ENCODE measurements at places on chromosomes 3 and 15. TPM values are rescaled to one million over a fixed set of nuclear protein-coding genes. Genes with fewer than 3 reads are reported as not detected.

DNA sequence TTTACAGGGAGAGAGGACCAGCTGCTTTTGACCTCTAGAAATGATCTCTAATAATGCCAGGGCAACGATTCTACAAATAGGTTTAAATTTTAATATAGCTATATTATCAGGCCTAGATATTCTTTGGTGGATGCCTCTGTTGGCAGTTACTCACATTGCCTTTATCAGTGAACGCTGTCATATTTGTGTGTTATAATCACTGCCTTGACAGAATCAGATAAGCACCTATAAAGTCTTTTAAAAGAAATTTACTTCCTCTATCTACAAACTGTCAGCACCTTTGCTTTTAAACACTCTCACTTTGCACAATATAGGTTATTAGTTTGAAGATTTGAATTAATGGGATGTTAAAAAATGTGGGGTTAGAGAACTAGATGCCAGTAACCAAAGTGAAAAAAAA is 324.1 kb downstream of the ZIC1 start:
- DNase-seq: no peak

DNA sequence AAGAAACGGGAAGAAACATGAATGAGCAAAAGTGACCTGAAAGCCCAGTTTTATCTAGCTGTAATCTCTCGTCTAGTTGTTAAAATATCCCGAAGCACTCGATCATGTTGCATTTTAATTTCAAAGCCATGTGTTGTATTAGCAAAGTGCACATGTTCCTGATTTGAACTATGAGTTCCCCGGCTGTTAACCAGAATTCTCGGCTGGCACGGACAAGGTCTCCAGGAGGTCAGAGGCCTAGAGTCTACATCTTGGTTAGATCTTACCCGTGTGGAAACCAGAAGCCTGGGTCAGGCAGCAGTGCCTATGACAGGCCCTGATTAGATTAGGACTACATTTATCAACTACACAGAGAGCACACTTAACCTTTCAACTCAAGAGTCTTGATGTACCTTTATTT is 195.8 kb downstream of the CDIN1 start:
- DNase-seq: no peak

GRCh38 chr3:87997966-87998365 is 60.8 kb downstream of the CGGBP1 start:
- DNase-seq: no peak

DNA sequence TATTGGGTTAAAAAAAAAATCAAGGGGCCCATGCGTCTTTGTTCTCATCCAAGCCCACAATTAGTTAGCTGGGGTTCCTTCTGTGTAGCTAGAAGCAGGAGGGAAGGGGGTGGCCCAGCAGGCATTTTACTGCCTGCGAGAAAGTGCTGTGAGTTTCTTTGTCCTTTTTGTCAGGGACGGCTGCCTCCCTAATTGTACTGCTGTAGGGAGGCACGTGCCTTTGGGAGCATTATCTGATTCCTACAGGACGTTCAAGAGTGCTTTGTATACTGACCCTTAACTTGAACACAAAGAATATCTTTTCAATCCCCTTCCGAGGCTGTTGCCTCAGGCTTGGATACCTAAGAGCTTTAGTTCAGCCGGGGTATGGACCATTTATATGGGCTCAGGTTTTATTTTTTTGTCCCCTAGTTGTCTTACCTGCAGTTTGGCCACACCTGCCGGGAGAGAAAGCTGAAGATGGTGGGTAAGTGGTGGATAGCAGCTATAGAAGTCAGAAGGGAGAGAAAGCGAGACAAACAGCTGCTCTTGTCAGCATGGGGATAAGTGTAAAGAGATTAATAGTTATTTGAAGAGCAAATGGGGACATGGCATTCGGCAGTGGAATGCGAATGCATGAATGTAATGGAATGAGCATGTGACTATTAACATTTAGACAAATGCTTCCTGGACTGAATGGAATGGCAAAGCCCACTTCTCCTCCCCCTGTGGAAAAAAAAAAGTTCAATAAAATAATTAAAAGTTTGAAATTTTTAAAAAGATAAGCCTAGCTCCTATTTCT is 175.2 kb downstream of the TP63 start:
- DNase-seq: no peak

GRCh38 chr3:127911421-127911931 is 3.6 kb upstream of the KBTBD12 start:
- no peak for DNase-seq

DNA sequence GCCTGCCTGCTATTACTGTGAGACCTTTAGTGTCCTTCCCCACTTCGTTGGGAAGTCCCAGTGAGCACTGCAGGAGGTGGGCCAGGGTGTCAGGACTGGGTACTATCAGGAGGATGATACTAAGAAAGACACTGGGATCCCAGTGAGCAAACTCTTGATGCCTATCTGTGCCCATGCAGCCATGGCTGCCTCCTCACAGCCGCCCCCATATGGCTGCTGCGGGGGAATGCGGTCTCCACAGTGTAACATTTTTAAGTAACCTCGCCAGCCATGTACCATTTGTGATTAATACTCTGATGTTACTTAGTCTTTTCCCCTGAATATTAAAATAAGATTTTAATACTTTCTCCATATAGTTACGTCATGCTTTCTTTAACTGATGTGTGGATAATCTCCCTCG is 312.2 kb downstream of the RYR3 start:
- DNase-seq: no peak

GRCh38 chr15:81185631-81186295 is 10.9 kb upstream of the IL16 start:
- no peak for DNase-seq

GRCh38 chr3:81743096-81744025 is 18.1 kb downstream of the GBE1 start:
- DNase-seq: no peak

DNA sequence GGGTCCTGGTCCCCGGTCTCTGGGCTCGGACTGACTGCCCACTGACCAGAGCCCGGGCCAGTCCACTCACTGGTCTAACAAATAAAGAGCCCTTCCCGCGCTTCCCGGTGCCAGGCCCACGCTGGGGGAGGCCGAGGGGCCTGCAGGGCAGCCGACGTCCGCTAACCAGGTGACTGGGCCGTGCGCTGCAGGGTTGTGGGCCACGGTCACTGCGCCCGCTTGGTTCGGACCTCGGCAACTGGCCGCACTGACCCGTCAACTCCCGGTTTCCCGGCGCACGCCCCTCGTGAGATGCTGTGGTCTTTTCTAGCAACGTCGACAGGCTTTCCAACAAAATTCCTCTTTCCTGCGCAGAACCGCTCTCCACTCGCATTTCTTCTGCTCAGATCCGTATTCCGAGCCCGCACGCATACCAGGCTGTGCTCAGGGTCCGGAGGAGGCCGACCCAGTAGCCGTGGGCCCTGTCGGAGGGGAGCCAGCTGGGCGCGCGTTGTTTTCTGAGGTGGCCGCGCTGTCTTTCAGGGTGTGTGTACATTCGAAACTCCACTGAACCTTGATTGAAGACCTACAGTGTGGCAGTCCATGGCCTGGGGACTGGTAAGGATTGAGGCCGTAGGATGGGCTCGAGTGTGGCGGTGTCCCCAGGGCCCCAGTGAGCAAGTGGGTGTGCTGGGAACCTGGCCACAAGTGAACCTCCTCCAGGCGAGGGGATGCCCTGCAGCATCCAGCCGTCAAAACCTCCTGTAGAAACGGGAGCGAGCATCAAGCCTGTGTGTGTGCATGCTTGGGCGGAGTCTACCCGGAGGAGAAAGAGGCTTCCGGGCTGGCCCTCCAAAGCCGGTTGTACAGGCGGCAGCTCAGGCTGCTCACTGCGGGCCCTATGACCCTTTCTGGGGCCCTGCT is 875 bp upstream of the NT5DC2 start:
- peak; percentile 13 for DNase-seq

- no peak for DNase-seq
These were observed 424.7 kb downstream of the FHIT start for GRCh38 chr3:60826511-60826910.

GRCh38 chr15:73873889-73874511 is 636 bp downstream of the TBC1D21 start:
- peak; percentile 57 for DNase-seq

- no peak for DNase-seq
These were observed 75.7 kb upstream of the FBN1 start for GRCh38 chr15:48721061-48721810.

DNA sequence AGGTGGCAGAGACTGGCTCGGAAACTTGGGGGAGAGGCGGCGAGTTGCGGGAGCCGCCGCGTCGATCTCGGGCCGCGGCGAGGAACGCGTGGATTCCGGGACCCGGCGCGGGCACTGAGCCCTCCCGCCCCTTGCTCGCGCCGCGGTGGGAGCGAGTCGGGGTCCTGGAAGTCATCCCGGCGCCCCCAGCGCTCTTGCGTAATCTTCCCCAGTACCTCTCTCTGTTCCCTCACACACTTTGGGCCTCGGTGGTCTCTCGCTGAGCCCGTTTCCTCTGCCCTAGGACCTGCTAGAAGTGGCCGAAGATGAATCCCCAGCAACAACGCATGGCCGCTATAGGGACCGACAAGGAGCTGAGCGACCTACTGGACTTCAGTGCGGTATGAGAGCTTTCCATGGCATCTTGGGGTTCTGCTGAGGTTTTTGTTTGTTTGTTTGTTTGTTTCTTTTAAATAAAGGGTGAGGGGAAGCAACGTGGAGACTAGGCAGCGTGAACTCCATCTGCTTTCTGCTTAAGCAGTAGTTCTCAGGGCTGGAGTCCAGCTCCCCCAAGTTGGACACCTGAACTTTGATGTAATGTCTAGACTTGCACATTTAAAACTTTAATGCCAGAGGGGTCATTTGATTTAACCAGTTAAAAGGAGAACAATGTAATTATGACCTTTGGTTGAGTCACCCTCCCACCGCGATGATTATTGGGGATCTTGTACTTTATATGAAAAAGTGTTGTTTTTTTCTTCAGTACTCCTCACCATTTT is 1.3 kb downstream of the TCF12 start:
- DNase-seq: peak; percentile 68

DNA sequence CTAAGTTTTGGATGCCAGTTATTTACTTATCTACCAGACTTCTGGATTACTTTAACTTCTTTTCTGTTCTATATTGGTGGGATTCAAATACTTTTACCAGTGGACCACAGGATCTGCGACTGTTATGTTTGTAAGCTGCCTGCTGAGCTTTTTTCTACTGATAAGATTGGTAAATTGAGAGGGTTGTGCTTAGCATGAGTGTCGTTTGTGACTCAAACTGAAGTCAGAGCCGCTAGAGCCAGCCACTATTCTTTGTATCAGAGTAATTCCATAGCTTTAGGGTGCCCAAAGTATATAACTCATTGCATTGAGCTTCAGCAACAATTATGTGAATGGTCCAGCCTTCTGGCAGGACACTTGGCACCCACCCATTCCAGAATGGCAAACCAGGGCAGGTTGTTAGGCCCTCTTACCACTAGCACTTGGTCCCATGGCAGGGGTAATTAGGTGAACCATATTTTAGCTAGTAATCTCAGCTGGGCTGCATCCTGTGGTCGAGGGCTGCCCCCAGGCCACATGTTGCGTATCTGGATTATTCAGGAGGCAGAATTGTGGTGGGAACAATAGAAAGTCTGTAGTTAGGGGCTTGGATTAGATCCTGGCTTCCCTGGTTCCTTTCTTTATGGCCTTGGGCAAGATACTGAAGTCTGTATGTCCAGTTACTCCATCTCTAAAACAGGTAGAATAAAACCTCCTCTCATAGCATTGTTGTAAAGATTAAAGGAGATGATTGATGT is 6.0 kb downstream of the PLCL2 start:
- no peak for DNase-seq

DNA sequence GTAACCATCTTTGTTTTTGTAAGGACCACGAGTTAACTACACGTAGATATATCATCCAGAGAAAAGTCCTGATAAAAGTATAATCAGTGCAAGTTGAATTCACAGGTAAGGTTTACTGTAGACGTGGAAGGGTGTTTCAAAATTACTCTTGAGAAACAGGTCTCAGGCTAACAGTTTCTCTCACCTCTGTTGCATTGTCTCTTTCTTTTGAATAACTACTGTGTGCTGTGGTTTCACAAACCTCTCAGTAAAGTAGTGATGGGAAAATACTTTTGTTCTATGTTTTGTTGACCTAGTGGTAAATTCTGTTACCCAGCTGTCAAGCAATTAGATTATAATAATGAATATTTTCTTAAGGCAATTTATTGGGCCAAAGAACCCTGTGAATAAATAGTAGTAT is 75.2 kb downstream of the RBMS3 start:
- no peak for DNase-seq

DNA sequence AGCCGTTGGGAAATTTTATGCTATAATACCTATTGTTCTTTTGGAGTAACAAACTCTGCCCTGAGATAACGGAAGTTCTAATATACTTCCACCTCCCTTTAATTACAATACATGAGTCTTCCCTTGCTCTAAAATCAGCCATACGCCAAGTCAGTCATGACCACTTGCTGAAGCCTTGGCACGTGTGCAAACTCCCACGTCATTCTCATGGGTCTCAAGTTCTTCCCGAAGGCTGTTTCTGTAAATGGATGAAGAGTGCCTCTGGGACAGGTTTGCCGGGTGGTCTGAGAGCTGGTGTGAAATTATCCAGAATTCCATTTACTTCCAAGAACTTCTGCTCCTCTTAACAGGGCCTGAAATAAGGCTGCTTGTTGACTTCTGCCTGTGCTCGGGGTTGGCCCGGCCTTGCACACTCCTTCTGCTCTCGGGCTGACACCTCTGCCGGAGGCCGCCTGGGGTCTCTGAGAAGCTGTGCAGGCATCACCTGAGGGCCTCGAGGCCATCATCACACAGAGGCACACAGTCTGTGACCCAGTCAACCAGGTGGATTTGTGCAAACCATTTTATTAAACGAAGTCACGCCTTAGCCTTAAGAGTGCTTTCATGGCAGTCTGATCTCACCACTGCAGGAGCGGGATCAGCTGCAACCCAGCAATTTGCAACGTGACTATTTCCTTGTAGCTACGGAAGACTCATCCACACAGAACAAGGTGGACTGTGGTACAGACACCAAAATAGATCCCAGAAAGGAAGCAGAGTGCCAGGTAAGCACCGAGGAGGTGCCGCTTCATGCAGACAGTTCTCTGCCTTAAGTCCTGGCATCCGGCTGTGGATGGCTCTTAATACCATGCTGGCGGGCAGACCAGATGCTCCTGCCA is 120.1 kb downstream of the ADAMTS17 start:
- DNase-seq: no peak

- DNase-seq: no peak
These were observed 665 bp downstream of the GATM start for GRCh38 chr15:45377609-45378148.

DNA sequence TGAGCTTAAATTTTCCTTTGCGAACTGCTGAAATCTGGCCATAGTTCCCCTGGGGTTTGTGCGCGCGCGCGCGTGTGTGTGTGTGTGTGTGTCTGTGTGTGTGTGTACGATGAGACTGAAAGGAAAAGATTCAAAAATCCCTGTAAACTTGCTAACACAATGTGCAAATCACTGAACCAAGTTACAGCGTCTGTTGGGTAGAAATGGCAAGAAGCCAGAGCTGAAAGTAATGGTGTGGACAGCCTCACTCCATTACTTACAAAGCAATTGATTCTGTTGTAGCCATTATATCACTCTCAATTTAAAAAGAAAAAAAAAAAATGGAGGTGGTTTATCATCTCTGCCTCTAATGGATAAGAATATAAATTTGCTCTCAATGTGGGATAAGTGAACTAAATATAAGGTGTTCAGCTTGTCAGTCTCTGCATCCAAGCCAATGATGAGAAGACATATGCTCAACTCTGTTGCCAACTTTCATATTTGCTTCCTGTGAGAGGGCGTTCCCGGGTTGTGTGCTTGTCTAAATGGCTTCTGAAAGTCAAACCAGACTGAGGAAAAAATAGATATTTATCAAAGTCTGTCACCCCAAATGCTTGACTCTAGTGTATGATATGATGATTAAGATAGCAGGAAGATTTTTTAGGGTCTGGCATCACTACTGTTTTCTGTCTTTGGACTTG is 422.2 kb downstream of the ZNF385D start:
- no peak for DNase-seq

XCR1 gene
- 1.2 TPM for polyA plus RNA-seq

TSEN2 gene
- 18.3 TPM for polyA plus RNA-seq

CMSS1 gene
- 20.2 TPM for polyA plus RNA-seq

GOLGA6D gene
- 0.04 TPM for polyA plus RNA-seq

KNL1 gene
- 9.8 TPM for polyA plus RNA-seq

HCN4 gene
- 0.49 TPM for polyA plus RNA-seq

Data from large intestine (tissue), 12 donors.